ENCODE measurements at places on chromosomes 3 and 15.

GRCh38 chr3:144308396-144308795 lies 336.8 kb downstream of the DIPK2A start:
- no peak overlapping the region for H3K27ac ChIP-seq
- H3K27me3 ChIP-seq = no peaks in the 10 kb centered on the region
- H3K4me1 ChIP-seq = no peaks in the 10 kb centered on the region
- H3K36me3 ChIP-seq = no peaks in the 10 kb centered on the region
- DNase-seq = no peak

GRCh38 chr3:51669241-51670052 lies 1.6 kb upstream of the TEX264 start:
- no peak overlapping the region for H3K4me3 ChIP-seq
- no peaks in the 10 kb centered on the region for H3K36me3 ChIP-seq
- H3K4me1 ChIP-seq = peaks cover 18% of the 10 kb centered on the region
- peak; percentile 83 for DNase-seq
- no peaks in the 10 kb centered on the region for H3K27me3 ChIP-seq

DNA sequence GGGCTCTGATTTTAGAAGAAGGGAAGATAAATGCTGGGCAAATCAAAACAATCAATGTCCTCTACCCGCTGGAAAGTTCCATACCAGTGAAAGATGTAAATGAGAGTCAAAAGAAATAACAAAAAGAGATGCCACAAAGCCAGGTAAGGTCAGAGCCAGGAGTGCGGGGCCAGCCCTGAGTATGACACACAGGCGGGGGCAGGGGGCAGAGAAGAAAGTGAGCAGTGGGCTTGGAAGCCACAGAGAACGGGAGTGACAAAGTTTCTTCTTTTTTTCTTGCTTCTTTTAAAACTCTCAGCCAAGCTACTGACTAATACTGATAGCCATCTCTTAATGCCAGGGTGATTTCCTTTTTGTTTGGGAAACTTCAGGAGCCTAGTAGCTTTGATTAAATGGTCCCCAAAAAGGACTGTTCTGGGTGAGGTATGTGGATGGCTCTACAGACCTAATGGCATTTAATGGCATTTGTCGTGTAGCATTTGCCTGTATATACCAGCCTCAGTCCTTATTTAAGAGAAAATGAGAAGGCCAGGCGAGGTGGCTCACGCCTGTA lies 23.1 kb upstream of the TSEN2 start:
- 0 out of 2 replicates have a peak overlapping the region, but pooled peaks have one; percentile 35 for H3K27ac ChIP-seq
- H3K4me1 ChIP-seq = peaks cover 21% of the 10 kb centered on the region
- peak; percentile 34 for DNase-seq

DNA sequence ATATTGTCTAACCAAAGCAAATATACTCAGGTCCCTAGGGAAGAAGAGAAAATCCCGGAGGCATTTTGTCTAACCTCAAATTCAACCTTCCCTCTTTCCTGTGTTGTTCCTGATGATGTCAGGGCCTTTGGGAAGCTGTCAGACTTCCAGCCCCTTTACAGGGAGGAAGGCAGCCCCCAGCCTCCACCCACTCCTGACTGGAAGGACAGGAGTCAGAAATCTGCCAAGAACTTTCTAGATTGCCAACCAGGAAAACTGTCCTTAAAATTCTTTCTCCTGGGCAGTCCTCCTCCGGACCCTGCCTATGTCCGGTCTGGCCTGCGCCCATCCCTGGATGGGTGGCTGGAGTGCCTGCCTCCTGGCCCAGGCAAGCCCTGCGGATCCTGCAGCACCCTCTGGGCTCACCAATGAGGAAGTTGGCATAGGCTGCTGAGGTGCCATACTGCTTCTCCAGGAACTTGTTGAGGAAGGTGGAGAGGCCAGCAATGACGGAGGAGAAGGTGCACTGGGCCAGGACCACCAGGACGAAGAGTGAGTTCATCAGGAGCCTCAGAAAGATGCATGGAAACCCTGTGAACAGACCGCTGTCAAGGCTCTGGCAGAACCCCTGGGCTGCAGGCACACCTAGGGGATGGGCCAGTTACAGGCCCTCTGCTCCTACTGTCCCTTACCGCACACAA lies 52.6 kb upstream of the RAB6B start:
- no peaks in the 10 kb centered on the region for H3K36me3 ChIP-seq
- no peak overlapping the region for H3K4me3 ChIP-seq
- H3K4me1 ChIP-seq = peaks cover 24% of the 10 kb centered on the region

GRCh38 chr3:175088766-175089380 lies 229.7 kb downstream of the NAALADL2 start:
- H3K4me1 ChIP-seq = no peaks in the 10 kb centered on the region
- H3K27ac ChIP-seq = no peak overlapping the region
- H3K27me3 ChIP-seq = no peaks in the 10 kb centered on the region
- no peaks in the 10 kb centered on the region for H3K36me3 ChIP-seq
- DNase-seq = no peak

- no peak overlapping the region for H3K4me3 ChIP-seq
- no peak for DNase-seq
- H3K4me1 ChIP-seq = peaks cover 9% of the 10 kb centered on the region
- H3K36me3 ChIP-seq = no peaks in the 10 kb centered on the region
- H3K27me3 ChIP-seq = no peaks in the 10 kb centered on the region
- H3K27ac ChIP-seq = no peak overlapping the region
These were observed 3.2 kb upstream of the ITIH1 start for GRCh38 chr3:52774066-52774713.

DNA sequence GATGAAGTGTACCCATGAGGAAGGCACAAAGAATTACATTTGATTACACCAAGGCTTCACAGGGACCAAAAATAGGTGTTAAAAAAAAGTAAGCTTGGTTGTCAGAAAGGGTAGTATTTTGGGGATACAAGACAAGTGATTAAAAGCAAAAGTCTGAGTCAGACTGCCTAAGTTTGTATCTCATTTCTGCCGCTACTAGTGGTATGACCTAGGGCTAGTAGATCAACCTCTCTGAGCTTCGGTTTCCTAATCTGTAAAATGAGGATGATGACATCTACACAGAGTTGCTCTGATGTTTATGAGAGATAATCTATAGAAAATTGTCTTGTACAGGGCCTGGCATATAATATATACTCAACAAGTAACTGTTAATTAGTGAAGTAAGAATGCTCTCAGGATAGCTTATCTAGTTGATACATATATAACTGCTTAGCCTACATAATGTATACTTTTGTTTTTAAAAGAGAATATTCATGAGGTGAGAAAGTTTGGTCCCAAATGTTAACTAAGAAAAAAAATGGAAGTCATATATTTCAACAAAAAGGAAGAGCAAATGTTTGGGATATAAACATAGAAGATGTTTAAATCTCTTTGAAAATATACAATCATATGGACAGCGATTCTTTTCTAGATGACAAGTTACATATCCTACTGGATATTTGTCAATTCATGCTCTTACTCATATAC lies 163.0 kb upstream of the SLC2A2 start:
- peaks cover 28% of the 10 kb centered on the region for H3K36me3 ChIP-seq
- H3K4me1 ChIP-seq = peaks cover 61% of the 10 kb centered on the region
- no peaks in the 10 kb centered on the region for H3K27me3 ChIP-seq
- no peak overlapping the region for H3K4me3 ChIP-seq

DNA sequence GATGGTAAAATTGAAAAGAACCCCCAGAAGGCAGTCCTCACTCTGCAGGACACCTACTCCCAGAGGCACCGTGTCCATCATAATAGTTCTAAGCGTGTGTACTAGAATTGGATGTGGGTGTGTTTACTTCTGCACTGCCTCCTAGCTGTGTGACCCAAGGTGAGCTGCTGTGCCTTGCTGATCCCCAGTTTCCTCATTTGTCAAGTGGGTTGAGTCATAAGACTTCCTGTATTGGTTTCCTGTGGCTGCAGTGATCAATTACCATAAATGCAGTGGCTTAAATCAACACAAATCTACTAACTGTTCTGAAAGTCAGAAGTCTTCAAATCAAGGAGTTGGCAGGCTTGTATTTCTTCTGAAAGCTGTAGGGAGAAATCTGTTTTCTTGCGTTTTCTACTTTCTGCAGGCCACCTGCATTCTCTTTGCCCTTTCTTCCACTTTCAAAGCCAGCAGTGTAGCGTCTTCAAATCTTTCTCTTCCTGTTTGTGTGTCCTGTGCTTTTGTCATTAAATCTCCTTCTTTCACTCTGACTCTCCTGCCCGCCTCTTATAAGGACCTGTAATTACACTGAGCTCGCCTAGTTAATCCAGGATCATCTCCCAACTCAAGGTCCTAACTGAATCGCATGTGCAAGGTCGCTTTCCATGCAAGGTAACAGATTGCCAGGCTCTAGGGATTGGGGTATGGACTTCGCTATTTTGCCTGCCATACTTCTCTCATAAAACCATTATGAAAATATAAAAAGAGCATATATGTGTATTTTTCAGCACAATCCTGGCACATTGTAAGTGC lies 59.0 kb downstream of the RORA start:
- H3K36me3 ChIP-seq = no peaks in the 10 kb centered on the region
- H3K4me3 ChIP-seq = no peak overlapping the region
- DNase-seq = no peak
- no peaks in the 10 kb centered on the region for H3K4me1 ChIP-seq

DNA sequence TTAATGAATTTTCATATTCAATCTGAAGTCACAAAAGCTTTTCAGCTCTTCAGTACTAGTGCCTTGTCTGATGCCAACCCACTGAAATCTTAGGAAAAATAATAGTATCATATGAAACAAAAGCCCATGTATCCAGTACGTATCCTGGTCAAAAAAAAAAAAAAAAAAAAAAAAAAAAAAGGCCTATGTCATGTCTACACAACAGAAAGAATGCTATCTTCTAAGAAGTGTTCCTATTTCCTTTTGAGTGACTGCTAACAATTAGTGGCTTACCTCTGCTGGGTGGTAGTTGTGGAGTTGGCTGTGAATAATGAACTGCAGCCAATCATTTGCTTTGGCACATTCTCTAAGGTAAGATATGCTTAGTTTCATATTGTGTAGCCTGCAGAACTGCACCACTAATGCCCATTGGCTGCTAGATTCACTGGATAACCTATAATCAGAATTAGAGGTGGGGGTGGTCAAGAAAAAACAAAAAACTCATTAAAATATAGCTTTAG lies 59.6 kb downstream of the EIF3J start:
- H3K4me1 ChIP-seq = peaks cover 4% of the 10 kb centered on the region
- no peaks in the 10 kb centered on the region for H3K36me3 ChIP-seq
- H3K4me3 ChIP-seq = no peak overlapping the region
- no peak for DNase-seq
- no peak overlapping the region for H3K27ac ChIP-seq

GRCh38 chr3:196320137-196320536 lies 2.1 kb upstream of the DYNLT2B start:
- no peaks in the 10 kb centered on the region for H3K4me1 ChIP-seq
- DNase-seq = no peak
- peaks cover 24% of the 10 kb centered on the region for H3K36me3 ChIP-seq
- H3K27ac ChIP-seq = no peak overlapping the region
- H3K27me3 ChIP-seq = no peaks in the 10 kb centered on the region
